Central memory CD8-positive, alpha-beta T cell (primary cell): ENCODE measurements at places on chromosomes 6 and 20.
A peak's percentile ranks its signal among the peaks of the same experiment; 100 is the strongest.

- DNase-seq: no peak
- H3K36me3 ChIP-seq: no peaks in the 10 kb centered on the region
- no peaks in the 10 kb centered on the region for H3K27me3 ChIP-seq
- H3K4me1 ChIP-seq: peaks cover 18% of the 10 kb centered on the region
- no peak overlapping the region for H3K27ac ChIP-seq
Observed at GRCh38 chr6:87714093-87714842, 12.2 kb upstream of the AKIRIN2 start.

DNA sequence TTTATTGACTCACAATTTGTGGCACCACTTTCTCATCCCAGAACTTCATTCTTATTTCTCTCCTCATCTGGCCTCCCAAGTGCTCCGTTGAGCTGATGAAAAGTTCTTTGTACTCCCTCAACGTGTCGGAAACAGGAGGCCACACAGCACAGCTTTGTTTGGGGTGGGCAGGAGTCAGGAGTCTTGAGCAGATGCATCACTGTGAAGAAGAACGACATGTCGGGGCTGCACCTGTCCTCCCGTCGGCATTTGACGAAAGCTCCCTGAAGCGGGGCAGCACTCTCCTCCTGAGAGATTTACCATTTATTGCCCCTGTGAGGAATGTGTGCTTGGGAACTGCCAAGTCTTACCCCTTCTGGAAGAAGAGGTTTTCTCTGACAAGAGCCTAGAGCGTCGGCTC is 28.1 kb downstream of the TAF8 start:
- no peaks in the 10 kb centered on the region for H3K27me3 ChIP-seq
- no peak for DNase-seq

GRCh38 chr6:170201361-170201760 is 89.5 kb downstream of the DLL1 start:
- no peaks in the 10 kb centered on the region for H3K36me3 ChIP-seq
- no peak overlapping the region for H3K4me3 ChIP-seq
- H3K27ac ChIP-seq: no peak overlapping the region
- peaks cover 6% of the 10 kb centered on the region for H3K4me1 ChIP-seq
- peaks cover 33% of the 10 kb centered on the region for H3K27me3 ChIP-seq

- no peaks in the 10 kb centered on the region for H3K36me3 ChIP-seq
- no peak overlapping the region for H3K27ac ChIP-seq
- peaks cover 70% of the 10 kb centered on the region for H3K27me3 ChIP-seq
- no peak for DNase-seq
Observed at GRCh38 chr20:46774943-46775560, 65.6 kb downstream of the SLC2A10 start.

DNA sequence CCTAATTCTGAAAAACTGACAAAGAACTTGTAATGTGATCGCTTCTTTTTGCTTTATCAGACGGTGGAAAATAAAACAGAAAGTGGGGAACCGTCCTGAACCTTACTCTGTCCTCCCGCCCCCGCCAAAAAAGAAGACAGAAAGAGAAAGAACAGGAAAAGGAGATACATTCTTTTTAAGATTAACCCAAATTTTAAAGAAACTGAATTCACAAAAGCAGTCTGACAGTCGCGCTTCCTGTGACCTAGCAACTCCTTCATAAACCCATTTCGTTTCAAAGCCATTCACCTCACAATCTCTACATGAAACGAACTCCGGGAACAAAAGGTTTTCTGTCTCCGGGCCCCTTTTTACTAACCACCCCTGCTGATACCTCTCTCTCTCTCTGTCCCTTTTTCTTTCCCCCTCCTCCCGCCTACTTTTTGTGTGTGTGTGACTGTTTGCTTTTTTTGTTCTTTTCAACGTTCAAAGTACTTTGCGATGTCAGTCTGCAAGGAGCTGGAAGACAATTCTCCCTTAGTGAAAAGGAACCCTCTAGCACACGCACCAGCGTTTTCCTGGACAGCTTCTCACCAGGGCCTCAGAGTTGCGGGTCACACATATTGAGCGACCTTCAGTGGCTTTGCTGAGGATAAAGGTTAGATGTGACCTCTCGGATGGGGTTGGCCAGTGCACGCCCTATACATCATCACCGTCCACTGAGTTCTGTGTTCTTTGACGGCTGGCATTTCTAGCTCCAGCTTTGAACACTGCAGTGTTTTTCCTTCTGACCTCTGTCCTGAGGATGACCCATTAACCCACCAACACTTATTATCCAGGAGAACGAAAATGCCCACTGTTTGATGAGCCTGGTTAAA is 530 bp upstream of the NEDD9 start:
- peaks cover 14% of the 10 kb centered on the region for H3K36me3 ChIP-seq
- H3K4me1 ChIP-seq: peaks cover 68% of the 10 kb centered on the region
- H3K27me3 ChIP-seq: no peaks in the 10 kb centered on the region
- H3K27ac ChIP-seq: peak overlapping the region; percentile 95
- DNase-seq: no peak

DNA sequence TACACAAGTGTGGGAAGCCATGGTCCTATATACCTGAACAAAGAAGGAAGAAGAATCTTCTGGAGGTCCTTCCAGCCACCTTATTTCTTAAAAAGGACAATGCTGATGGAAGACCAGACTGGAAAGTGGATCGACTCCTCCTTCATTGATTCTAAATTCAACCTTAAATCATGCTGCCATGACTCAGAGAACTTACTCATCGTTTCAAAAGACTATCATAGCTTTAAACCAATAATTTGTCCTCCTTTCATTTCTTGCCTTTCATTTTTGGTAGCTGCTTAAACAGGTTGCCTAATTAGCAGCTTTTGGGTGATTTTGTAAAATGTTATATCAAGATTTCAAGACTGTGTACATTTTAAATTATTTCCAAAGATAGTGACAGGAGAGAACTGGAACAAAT is 60.8 kb downstream of the RTN4IP1 start:
- H3K27me3 ChIP-seq: no peaks in the 10 kb centered on the region
- no peak for DNase-seq
- no peak overlapping the region for H3K27ac ChIP-seq
- no peaks in the 10 kb centered on the region for H3K4me1 ChIP-seq
- H3K4me3 ChIP-seq: no peak overlapping the region

- H3K27me3 ChIP-seq: peaks cover 68% of the 10 kb centered on the region
- H3K4me3 ChIP-seq: no peak overlapping the region
- no peaks in the 10 kb centered on the region for H3K4me1 ChIP-seq
- no peaks in the 10 kb centered on the region for H3K36me3 ChIP-seq
- H3K27ac ChIP-seq: no peak overlapping the region
Observed at GRCh38 chr6:40997234-40997957, 41.6 kb downstream of the UNC5CL start.

- peaks cover 5% of the 10 kb centered on the region for H3K4me1 ChIP-seq
- H3K27me3 ChIP-seq: no peaks in the 10 kb centered on the region
- peaks cover 3% of the 10 kb centered on the region for H3K36me3 ChIP-seq
Observed at GRCh38 chr6:72580281-72580940, 41.5 kb upstream of the KCNQ5 start.

GRCh38 chr6:16331384-16332174 is 93.2 kb downstream of the GMPR start:
- H3K27ac ChIP-seq: no peak overlapping the region
- no peak overlapping the region for H3K4me3 ChIP-seq
- H3K36me3 ChIP-seq: peaks cover 13% of the 10 kb centered on the region
- H3K4me1 ChIP-seq: peaks cover 21% of the 10 kb centered on the region
- peak; percentile 40 for DNase-seq
- no peaks in the 10 kb centered on the region for H3K27me3 ChIP-seq

DNA sequence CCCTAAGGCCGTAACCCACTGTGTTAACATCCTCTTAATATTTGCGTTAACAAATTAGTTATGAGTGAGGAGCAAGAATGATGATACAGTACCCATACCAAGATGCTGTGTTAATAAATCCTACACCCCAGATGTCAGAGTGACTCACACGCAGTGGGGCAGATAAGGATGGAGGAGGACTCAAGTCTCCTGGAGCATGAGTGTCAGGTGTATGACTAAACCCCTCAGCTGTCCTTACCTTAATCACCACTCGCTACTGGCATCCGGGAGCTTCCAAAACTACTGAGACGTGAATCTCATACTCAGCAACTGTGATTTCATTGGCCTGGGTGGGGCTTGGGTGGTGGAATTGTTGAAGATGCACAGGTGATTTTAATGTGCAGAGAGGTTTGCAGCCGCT is 131.3 kb upstream of the MTHFD1L start:
- DNase-seq: no peak
- H3K36me3 ChIP-seq: peaks cover 5% of the 10 kb centered on the region
- no peak overlapping the region for H3K27ac ChIP-seq
- H3K4me1 ChIP-seq: no peaks in the 10 kb centered on the region

DNA sequence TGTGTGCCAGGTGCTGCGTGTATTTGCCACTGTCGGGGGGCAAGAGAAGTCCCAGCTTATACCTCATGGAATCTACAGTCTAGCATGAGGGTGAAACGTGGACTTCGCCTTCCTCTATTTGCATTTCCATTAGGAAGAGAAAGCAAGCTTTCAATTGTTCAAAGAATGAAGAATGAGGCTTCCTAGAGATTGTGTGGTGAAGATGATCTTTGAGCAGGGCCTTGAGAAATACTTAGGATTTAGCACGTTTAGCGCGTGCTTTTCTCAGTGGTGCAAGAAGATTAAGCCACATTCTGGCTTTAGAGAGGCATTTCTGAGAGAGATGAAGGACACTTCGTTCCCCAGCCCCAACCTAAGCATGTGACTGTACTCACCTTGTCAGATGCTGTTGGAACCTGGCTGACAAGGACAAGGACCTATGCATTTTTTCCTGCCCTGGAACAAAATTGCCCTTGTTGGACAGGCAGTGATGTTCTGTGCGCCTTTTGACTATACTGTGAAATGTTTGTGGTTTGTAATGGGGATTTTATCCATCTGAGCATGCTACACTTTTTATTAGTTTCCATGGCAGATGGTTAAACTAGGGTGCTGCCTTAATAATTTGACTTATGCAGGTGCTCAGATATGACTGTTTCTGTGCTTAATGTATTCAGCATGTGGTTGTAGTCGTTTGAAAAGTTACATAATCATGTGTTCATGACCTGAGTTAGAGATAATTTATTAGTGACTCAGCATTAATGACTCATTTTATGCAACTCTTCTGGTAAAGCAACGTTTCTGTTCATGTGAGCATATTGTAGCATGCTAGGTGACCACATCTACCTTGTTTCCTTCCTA is 10.7 kb downstream of the TULP4 start:
- peaks cover 54% of the 10 kb centered on the region for H3K4me1 ChIP-seq
- H3K27me3 ChIP-seq: no peaks in the 10 kb centered on the region
- no peak for DNase-seq
- no peak overlapping the region for H3K27ac ChIP-seq
- H3K36me3 ChIP-seq: peaks cover 2% of the 10 kb centered on the region

DNA sequence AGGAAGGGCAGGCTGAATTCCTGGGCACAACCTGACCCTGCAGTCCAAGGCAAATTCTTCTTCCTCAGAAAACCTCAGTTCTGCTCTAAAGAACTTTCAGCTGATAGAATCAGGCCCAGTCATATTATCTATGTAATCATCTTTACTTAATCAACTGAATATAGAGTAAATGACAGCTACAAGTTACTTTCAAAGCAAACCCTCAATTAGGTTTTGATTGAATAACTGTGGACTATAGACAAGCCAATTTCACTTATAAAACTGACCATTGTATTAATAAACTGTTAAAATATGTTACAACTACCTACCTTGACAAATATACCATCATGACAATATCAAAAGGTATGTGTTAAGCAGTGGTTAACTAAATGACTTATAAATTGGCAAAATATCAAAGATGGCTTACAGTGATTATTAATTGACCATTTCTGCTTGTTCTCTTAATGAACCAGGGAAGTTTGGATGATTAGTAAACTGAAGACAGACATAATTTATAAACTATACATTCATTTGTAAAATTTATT is 46.1 kb upstream of the ADGRF5 start:
- H3K27me3 ChIP-seq: no peaks in the 10 kb centered on the region
- H3K4me3 ChIP-seq: no peak overlapping the region
- DNase-seq: no peak
- H3K36me3 ChIP-seq: no peaks in the 10 kb centered on the region
- no peak overlapping the region for H3K27ac ChIP-seq
- no peaks in the 10 kb centered on the region for H3K4me1 ChIP-seq

DNA sequence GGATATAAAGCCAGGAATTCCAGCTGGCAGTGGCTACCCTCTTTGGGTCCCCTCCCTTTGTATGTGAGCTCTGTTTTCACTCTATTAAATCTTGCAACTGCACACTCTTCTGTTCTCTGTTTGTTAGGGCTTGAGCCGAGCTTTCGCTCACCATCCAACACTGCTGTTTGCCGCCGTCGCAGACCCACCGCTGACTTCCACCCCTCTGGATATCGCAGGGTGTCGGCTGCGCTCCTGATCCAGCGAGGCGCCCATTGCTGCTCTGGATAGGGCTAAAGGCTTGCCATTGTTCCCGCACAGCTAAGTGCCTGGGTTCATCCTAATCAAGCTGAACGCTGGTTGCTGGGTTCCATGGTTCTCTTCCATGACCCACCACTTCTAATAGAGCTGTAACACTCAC is 1433.5 kb upstream of the ADGRB3 start:
- H3K36me3 ChIP-seq: no peaks in the 10 kb centered on the region
- no peaks in the 10 kb centered on the region for H3K27me3 ChIP-seq
- no peaks in the 10 kb centered on the region for H3K4me1 ChIP-seq
- no peak overlapping the region for H3K27ac ChIP-seq

DNA sequence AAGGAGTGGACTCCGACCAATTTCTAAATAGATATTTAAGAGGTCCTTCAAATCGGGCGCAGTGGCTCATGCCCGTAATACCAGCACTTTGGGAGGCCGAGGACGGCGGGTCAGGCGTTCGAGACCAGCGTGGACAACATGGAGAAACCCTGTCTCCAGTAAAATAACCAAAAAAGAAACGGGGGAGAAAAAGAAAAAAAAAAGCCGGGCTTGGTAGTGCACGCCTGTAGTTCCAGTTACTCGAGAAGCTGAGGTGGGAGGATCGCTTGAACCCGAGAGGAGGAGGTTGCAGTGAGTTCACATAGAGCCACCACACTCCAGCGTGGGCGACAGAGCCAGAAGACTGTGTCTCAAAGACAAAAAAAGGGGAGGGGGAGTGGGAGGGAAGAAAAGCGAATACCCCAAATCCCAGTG is 53.3 kb upstream of the HFE start:
- peaks cover 31% of the 10 kb centered on the region for H3K4me1 ChIP-seq
- H3K4me3 ChIP-seq: peak overlapping the region; percentile 84
- peaks cover 30% of the 10 kb centered on the region for H3K36me3 ChIP-seq
- DNase-seq: no peak
- H3K27ac ChIP-seq: peak overlapping the region; percentile 85
- H3K27me3 ChIP-seq: no peaks in the 10 kb centered on the region

GRCh38 chr20:10539818-10540553 is 104.9 kb downstream of the SLX4IP start:
- no peak for DNase-seq
- no peaks in the 10 kb centered on the region for H3K36me3 ChIP-seq
- H3K4me1 ChIP-seq: peaks cover 16% of the 10 kb centered on the region
- no peak overlapping the region for H3K4me3 ChIP-seq
- no peaks in the 10 kb centered on the region for H3K27me3 ChIP-seq

GRCh38 chr20:48823960-48824498 is 3.8 kb downstream of the PREX1 start:
- H3K27ac ChIP-seq: peak overlapping the region; percentile 91
- H3K27me3 ChIP-seq: no peaks in the 10 kb centered on the region
- H3K4me3 ChIP-seq: peak overlapping the region; percentile 97
- no peak for DNase-seq

GRCh38 chr6:158488065-158488464 is 71.8 kb upstream of the TMEM181 start:
- H3K4me1 ChIP-seq: no peaks in the 10 kb centered on the region
- no peak overlapping the region for H3K4me3 ChIP-seq
- peaks cover 1% of the 10 kb centered on the region for H3K36me3 ChIP-seq
